Activated naive CD8-positive, alpha-beta T cell treated with anti-CD3 and anti-CD28 coated beads, Interleukin-2, amount 50 U/mL, for 16 hours (primary cell): ENCODE measurements at places on chromosomes 3 and 15.

- DNase-seq: no peak
Observed at GRCh38 chr3:21654662-21655061, 96.3 kb downstream of the ZNF385D start.

DNA sequence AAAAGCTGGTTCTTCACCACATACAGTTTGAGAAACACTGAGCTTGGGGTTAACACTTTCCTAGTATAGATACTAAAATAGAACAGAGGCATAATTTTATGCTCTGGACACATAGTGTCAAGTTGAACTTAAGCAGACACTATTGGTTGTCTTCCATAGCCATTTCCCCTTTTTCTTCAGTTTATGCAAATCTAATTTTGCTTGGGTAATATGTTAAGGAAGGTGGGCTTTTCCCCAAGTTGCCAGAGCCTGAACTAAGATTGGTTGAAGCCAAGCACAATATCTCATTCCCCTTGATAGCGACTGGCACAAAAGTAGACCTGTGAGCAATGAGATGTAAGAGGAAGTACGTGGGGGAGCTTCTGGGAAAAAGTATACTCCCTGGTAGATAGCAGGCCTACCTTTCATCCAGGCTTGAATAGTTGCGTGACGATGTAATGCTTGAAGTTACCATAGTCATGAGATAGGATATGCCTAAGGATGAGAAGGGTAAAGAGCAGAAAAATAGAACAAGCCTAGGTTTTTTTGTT is 4.5 kb upstream of the POPDC2 start:
- DNase-seq: no peak

GRCh38 chr3:195739561-195740111 is 18.9 kb downstream of the MUC20 start:
- DNase-seq: no peak

DNA sequence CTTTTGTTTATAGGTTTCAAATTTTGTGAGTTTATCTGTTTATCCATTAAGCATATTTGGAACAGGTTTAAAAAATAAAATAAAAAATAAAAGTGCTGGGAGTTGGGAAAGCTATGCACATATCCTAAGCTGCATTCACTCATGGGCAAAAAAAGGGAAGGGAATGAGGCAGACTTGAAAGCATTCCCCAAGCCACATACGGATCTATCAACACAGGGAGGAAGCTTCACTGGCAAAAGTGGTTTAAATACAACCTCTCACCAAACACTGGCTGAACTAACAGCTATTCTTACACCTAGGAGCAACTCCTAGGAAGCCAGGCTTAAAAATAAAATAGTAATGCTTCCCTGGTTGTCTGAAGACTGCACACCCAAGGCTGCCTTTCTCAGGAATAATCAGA is 101.2 kb downstream of the PCCB start:
- DNase-seq: no peak
